Fibroblast of gingiva (primary cell): ENCODE measurements at places on chromosomes 2 and 18.

GRCh38 chr18:48230467-48231113 lies 178.6 kb downstream of the ZBTB7C start:
- peak; percentile 14 for DNase-seq

GRCh38 chr2:185780890-185781289 lies 42.3 kb downstream of the FSIP2 start:
- no peak for DNase-seq

DNA sequence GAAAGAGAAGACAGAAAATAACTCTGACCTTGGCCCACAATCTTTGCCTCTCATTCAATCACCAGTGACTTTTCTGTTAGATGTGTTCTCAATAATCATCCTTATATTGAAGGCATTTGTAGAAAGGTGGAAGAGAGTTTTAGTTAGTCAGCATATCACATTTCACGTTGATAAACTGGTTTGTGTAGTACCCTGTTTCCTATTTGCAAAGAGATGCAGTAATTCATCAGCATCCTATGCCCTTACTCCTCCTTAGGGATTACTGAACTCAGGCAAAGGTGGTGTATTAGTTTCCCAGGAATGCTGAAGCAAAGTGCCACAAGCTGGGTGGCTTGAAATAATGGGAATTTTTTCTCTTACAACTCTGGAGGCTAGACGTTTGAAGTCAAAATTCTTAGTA lies 145.0 kb downstream of the SPP2 start:
- no peak for DNase-seq

GRCh38 chr2:216687646-216688045 lies 7.7 kb downstream of the IGFBP5 start:
- no peak for DNase-seq

GRCh38 chr2:240109386-240109785 lies 26.7 kb downstream of the COPS9 start:
- DNase-seq: no peak

- DNase-seq: no peak
These were observed 1459.8 kb upstream of the ACVR2A start for GRCh38 chr2:146385031-146385430.

- DNase-seq: no peak
These were observed 18.2 kb upstream of the CALCRL start for GRCh38 chr2:187466129-187466792.

GRCh38 chr2:128455721-128456050 lies 137.0 kb upstream of the HS6ST1 start:
- DNase-seq: no peak

GRCh38 chr2:160912276-160912675 lies 248.0 kb upstream of the TANK start:
- DNase-seq: peak; percentile 36

DNA sequence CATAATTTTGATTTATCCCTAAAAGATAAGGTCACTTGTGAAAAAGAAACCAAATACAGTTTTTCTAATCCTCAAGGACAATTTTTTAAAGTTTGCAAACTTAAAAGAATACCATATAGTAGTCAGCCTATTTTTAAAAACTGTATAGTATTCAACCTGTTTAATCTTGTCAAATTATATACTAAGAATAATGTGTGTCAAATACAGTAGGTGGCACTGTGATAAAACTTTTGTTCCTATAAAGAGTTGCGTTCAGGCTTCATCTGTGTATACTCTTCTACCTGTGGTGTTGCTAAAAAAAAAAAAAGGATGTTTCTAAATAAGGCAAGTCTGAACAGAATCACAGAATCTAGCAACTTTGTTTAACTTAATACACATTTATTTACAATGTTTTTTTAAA lies 68.6 kb downstream of the CCDC138 start:
- no peak for DNase-seq

- no peak for DNase-seq
These were observed 611.6 kb upstream of the VRK2 start for GRCh38 chr2:57434972-57435371.

GRCh38 chr18:70113511-70113910 lies 92.0 kb downstream of the RTTN start:
- no peak for DNase-seq

DNA sequence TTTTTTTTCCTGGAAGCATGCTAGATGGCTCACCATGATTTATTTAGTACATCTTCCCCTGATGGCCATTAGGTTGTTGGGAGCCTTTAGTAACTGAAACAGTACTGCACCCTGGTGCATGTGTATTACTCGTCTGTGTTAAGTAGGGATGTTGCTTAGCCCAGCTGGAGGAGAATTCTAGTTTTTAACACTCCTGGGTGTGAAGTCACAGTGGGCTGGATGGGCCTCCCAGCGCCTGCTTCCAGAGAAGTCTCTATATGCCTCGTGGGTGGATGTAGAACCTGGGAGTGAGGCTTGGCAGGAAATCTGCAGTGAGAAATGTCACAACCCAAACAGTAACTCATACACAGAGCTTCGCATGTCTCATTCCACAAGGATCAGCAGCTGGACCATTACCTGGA lies 28.9 kb upstream of the NT5DC4 start:
- no peak for DNase-seq

- no peak for DNase-seq
These were observed 246.3 kb upstream of the SIX2 start for GRCh38 chr2:45255563-45255962.

GRCh38 chr2:64943387-64944150 lies 45.6 kb upstream of the SLC1A4 start:
- DNase-seq: peak; percentile 98

GRCh38 chr2:180572346-180572745 lies 408.1 kb upstream of the UBE2E3 start:
- DNase-seq: peak; percentile 57

- no peak for DNase-seq
These were observed 50.7 kb downstream of the SIGLEC15 start for GRCh38 chr18:45876161-45876560.

GRCh38 chr2:54641988-54642387 lies 81.5 kb upstream of the EML6 start:
- no peak for DNase-seq

DNA sequence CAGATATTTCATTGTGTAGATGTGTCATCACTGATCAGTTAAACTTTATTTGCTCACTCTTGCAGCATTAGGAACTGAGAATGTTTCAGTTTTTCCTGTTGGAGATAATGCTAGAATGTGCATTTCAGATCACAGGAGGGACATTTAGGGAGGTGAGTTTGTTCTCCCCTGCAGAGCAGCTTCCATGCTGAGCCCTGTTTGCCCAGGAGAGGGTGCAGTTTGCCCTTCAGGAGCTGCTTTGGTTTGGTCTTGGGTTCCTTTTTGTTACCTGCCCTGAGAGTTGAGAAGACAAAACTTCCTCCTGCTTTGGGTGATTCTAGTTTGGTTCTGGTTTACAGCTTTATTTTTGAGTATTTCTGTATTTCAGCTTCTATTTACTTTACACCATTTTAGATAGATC lies 49.9 kb downstream of the DGKD start:
- no peak for DNase-seq

DNA sequence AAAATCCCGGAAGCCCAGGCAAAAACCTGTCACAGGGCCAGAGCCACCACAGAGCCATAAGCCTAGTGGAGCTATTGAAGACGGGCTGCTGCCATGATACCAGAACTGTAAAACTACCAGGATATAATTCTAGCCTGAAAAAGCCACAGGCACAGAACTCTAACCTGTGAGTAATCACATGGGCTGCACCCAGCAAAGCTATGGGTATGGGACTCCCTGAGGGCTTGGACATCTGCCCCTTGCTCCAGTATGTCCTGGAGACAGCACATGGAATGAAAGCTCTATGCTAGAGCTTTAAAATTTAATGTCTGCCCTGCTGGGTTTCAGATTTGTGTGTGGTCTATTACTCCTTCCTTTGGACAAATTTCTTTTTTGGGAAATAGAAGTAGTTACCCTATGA lies 2183.6 kb upstream of the CELF4 start:
- no peak for DNase-seq

DNA sequence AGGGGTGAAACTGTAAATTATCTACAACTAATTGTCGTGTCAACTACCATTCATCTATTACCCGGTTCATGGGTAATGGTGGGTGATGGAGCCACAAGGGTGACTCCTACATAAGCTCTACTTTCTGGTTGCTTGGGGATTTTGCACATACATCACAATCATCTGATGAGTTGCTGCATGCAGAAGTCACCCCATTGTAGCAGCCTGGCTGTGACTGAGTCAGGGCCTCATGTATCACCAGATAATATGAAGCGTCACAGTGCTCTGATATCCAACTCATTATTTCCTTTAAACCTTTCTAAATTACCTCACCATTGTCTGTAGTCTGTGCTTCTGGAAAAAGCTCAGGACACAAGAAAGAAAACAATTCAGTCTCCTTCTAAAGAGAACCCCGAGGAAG lies 32.4 kb upstream of the GORASP2 start:
- no peak for DNase-seq

DNA sequence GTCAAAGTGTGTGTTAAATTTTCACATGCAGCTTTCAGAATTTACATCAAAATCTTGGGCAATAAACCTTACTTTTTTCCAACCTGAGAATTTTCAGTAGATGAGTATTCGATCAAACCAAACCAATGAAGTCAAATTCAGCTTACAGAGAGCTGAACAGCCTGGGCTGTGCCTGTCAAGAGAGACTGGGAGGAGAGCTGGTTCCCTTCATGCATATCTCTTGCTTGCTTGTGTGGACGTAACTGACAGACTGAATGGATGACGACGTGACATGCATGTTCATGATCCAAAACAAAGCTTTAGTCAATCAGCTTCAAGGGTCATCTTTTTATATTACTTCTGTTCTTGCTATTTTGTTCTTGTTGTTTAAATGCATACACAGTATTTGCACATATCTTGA lies 145.2 kb downstream of the GALNT3 start:
- no peak for DNase-seq

DNA sequence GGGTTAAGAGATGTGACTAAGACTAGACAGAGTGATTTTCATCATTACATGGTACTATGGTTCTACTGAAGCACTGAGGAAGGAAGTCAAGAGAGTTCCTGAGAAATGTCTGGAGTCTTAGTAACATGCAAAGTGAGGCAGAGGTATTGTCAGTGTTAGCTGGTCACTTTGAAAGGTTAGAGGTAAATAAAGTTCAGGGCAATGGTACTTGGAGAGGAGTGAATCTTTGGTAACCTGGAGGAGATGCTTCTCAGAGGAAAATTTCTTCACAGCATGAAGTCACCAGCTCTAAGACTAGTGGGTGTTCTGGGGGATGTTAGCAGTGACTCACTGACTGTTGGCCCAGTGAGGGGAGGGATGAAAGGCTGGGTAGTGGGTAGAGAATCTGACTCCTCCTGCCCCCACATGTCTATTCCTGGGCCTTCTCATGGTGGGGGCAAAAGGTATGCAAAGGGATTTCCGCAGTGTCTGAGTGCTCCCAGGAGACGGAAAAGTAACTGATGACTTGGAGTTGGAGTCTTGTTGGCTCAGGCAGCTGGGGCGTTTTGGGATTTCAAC lies 23.3 kb upstream of the IL1RN start:
- no peak for DNase-seq

- DNase-seq: no peak
These were observed 27.1 kb downstream of the COL5A2 start for GRCh38 chr2:189152483-189152882.

DNA sequence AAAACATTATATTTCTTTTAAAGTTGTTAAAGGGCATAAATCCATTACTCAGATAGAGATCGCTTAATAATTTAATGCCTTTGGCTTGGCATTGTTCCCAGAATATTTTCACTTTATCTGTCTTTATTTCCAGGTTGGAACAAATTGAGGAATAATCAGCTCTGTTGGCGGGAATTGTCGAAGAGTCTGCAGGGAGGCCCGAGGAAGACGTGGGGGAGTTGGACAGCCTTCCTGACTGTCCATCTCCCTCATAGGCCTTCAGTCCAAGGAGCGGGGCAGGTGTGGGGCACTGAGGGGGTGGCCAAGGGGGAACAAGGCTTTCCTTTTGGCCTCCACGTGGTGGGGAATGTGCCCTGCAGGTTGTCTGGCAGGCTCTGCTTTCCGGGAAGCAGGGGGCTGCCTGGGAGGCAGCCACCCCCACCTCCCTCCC lies 179.6 kb downstream of the ZBTB7C start:
- DNase-seq: no peak

DNA sequence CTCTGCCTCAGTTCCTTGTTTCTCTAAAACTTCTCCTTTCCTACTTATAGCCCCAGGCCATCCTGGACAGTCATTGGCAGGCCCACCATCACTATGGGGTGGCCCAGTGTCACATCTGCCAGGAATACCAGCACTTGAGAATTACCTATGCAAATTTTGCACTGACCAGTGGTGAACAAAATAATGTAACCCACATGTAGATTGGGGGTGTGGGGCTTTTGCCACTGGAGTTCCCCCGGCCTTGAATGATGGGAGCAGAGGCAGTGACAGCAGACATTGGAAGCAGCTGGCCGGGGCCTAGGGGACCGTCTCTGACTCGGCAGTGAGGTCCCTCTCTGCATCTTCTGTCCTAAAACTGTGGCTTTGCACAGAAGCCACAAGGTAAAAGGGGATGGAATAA lies 24.9 kb upstream of the DNMT3A start:
- DNase-seq: no peak

DNA sequence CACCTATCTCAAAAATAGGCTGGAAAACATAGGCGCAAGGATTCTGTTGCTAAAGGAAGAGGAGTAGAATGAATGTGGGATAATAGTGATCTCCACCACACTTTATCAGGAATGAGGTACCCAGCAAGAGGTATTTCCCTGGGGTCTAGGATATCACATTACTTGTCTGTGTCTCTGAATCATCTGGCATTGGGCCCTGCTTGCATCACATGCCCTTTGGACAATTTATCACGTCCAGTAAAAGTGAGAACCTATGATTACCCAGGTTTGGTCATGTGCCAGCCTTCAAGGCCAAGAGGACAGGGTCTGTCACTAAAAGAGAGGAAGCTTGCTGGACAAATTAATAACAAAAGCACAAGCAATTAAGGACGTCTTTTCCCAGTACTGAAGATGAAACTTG lies 11.4 kb upstream of the TRAPPC8 start:
- DNase-seq: peak; percentile 29

DNA sequence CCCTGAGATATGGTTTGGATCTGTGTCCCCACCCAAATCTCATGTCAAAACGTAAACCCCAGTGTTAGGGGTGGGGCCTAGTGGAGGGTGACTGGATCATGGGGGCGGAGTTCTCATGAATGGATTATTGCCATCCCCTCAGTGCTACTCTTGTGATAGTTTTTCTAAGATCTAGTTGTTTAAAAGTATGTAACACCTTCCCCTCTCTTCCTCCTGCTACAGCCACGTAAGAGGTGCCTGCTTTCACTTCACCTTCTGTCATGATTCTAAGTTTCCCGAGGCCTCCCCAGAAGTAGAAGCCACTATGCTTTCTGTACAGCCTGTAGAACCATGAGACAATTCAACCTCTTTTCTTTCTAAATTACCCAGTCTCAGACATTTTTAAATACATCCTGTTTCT lies 16.9 kb downstream of the PUM2 start:
- no peak for DNase-seq

- no peak for DNase-seq
These were observed 117.8 kb downstream of the ACKR3 start for GRCh38 chr2:236687296-236687965.
